ENCODE measurements at places on chromosomes 5 and 9.

DNA sequence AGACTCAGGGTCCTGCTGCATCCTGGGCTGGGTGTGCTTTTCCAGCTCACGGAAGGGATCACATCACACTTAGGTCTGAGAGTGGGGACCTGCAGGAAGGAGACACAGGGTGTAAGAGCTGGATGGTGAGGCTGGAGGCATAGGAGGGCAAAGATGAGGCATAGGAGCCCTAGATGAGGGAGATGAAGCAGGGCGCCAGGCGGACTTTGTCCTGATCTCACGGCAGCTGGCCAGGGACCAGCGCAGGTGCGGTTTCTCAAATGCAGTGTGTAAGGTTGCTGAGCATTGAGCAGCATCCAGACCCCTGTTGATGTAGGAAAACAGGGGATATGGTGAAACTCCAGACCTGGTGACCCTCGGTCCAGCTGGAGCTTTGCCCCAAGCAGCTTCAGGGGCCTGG, 156.5 kb downstream of the PSAT1 start:
- no peak for DNase-seq

DNA sequence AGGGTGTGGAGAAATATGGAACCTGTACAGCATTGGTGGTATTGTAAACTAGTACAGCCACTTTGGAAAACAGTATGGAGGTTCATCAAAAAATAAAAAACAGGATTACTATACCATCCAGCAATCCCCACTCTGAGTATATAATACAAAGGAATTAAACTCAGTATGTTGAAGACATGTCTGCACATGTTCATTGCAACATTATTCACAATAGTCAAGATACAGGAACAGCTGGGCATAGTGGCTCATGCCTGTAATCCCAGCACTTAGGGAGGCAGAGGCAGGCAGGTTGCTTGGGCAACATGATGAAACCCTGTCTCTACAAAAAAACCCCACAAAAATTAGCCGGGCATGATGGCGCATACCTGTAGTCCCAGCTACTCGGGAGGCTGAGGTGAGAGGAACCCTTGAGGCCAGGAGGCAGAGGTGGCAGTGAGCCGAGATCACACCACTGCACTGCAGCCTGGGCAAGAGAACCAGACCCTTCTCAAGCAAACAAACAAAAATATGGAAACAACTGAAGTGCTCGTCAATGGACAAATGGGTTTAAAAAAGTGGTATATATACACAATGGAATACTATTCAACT, 63.6 kb downstream of the TMEM174 start:
- DNase-seq = no peak

GRCh38 chr5:109961751-109962150, 272.0 kb downstream of the MAN2A1 start:
- no peak for DNase-seq

GRCh38 chr5:135191084-135191826, 157.2 kb upstream of the PITX1 start:
- peak; percentile 55 for DNase-seq

DNA sequence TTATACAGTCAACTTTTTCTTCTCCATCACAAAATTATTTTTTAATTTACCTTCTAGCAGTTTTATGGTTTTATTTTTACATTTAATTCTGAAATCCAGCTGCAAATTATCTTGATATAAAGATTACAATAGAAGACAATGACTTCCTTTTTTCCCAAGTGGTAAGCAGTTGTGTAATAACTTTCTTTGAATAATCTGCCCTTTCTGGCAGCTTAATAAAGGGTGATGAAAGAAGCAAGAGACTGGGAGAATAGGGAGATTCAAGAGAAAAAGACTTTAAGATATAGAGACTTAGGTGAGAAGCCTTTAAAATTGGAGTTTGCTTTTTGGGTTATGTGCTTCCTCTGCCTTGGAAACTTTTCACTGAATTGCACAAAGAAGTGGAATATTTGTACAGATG, 100.4 kb upstream of the FREM1 start:
- DNase-seq = no peak

DNA sequence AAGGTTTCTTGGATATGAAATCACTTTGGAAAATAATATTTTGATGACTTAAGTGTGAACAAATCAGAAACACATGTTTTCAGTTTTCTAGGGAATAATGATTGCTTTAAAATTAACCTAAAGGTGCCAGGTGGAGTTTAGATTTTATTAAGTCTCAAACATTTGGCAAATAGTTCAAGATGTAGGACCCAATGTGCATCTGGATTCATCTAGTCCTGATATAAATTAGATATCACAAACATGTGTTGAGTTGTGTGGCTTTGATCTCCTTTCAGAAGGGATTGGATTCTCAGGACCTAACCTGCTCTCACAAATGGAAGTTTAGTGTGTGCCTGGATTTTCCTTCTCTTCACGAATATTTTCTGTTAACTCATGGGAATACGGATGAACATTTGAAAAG, 291.4 kb upstream of the ISL1 start:
- no peak for DNase-seq

DNA sequence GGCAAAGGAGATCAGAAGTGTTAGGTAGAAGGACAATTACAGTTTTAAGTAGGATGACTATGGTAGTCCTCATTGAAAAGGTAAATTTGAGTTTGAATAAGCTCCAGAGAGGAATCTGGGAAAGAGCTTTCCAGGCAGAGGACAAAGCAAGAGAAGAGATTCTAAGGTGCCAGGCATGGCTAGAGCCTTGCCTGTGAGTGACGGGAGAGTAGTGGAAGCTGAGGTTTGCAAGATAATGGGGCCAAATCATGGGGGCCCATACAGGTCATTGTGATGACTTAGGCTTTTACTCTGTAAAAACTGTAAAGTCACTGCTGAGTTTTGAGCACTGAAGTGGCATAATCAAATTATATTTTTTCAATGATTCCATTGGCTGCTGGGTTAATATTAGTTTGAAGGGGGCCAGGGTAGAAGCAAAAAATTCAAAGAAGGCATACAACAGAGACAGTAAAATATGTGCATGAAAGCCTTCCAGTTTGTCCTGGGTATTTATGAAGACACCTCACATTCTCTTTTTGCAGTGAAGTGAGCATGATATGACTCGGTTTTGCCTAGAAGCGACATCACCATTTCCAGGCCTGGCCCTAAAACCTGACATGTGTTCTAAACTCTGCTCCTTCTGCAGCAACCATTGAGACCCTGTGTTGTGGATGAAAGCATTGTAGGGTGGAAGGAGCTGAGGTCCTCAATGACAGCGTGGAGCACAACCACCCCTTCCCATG, 279.8 kb upstream of the TNC start:
- no peak for DNase-seq

- DNase-seq = no peak
These were observed 40.9 kb upstream of the SUSD3 start for GRCh38 chr9:93017621-93018020.

DNA sequence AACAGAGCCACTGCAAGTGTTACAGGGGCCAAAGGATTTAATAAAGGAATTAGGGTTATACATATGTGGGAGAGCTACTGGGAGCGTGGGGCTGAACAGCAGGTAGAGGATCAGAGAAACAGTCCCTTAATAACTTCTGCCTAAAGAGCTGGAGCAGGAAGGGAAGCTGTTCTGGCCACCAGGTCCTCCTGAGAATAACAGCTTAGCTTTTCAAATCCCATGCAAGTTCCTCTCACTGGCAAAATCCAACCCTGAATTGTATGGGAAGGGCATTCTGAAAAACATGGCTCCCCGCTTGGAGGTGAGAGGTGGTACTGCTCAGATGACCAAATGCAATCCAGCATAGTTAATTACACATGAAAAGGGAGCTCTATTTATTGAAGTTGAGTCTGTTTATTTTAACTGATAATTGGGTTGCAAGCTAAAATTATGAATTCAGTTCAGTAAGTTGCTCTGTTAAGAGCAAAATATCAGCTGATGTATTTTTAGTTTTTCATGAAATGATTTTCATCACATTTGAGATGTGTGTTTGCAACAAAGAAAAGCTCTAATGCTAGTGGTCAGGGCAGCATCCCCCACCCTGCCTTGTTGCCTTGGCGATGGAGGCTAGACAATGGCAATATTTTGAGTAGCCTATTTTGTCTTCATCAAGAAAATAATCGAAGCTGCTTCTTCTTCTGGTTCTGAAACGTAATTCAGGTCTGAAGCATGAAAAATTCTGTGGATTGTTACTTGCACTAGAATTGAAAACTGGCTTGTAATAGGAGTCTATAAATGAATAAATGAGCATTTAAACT, 58.4 kb upstream of the SH3GL2 start:
- DNase-seq = no peak

DNA sequence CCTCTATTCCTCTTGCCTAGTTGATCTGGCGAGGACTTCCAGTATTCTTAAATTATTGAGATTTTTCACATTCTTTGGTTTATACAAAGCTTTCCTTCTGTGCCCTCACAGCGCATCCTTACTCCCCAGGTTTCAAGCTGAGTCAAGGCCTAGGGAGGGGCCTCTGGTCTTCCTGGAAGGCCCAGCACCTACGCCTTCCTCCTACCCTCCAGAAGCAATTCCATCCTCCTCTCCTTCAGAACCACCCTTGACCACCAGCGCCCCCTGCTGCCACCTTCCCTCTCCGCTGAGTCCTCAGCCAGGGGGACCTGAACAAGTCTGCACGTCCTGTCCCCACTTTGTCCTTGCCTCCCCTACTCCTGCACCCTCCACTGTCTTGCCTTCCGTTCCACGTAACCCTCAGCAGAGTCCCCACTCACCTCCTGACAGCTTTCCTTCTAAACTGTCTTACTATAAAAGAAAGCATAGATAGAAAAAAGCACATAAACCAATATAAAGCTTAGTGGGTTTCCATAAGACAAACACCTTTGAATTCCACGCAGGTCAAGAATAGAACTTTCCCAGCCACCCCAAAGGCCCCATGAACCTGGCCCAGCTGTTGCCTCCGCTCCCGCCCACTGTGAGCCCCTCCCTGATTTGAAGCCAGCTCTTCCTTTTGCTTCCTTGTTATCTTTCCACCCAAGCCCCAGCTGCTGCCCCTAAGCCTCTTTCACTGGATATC, 63.0 kb upstream of the CTSL start:
- peak; percentile 20 for DNase-seq

DNA sequence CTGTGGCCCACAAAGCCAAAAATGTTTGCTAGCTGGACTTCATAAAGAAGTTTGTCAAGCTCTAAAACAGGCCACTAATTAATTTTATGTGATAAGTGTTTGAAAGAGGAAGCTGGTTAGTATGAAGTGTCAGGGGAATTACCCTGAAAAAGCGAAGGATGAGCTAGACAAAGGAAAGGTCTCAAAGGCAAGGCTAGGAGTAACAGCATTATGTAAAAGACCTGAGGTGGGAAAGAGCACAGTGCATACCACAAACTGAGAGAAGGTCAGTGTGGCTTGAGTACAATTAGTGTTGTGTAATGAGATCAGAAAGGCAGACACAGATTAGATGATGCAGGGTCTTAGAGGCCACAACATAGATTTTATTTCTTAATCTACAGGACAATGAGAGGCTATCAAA, 29.6 kb downstream of the RC3H2 start:
- no peak for DNase-seq

DNA sequence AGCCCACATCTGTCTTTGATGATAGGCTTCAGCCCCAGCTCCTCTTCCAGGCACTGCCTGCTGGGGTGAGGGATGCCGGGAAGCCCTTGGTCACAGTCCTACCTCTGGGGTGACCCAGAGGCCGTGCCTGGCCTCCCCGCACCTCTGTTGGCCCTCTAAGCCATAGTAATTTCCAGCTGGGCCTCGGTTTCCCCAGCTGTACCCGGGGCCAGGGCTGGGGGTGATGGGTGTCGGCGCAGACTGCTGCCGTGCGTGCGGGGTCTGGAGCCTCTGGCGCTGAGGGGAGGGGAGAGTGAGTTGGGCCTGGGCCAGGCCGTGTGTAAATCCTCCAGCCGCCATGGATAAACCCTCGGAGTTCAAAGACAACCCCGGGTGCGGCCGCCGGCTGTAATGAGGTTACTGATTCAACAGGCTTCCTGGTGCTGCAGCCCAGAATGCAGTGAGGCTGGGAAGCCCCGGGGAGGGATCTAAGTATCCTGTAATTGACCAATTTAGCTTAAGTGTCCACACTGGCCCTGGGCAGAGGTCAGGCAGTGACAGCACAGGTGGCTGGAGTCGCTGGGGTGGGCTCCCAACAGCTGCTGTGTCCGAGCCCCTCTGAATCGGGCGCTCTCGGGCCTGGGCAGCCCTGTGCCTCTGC, 7.1 kb downstream of the RXRA start:
- DNase-seq = no peak

- DNase-seq = no peak
These were observed 181.7 kb downstream of the ELAVL2 start for GRCh38 chr9:23644326-23644725.

DNA sequence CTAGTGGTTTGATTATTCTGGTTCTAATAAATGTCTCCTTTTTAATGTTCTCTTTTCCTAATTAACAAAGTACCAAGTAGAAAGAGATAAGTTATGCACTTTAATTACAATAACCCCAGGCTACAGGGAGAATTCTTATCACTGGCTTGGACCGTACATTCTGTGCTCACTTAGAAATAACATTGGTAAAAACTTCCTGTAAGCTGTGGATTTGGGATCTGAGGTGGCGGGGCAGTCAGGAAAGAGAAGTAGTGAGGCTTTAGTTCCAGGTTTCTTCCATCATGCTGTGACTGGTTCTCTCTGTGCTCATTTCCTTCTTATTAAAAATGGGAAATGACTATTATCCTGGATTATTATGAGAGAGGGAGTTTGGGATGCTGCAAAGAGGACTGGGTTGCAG, 142.0 kb downstream of the EGFLAM start:
- no peak for DNase-seq

- no peak for DNase-seq
These were observed 36.5 kb upstream of the SLC9A3 start for GRCh38 chr5:560792-561166.

DNA sequence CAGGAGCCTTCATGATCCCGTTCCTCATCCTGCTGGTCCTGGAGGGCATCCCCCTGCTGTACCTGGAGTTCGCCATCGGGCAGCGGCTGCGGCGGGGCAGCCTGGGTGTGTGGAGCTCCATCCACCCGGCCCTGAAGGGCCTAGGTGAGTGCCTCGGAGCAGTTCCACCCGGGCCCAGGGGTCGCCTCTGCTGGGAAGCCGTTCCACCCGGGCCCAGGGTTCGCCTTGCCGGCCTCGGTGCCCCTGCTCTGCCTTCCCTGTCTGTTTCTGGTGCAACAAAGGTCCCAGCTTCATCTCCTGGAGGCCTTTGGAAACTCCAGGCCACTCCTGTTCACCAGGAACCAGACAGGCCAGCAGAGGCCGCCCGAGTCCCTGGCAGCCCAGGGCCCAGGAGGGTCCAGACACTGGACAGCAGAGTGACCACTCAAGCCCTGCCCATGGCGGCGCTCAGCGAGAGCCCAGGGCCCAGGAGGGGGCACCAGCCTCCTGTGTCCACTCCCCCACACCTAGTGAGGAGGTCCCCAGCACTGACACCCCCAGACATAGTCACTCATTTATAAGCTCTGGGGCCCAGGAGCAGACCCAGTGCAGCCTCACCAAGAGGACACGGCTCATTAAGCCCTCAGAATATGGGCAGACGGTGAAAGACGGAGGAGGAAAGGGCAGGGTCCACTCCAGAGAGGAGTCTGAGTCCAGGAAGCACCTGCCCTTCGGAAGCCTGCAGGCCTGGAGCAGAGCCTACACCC, 7.5 kb downstream of the SLC6A19 start:
- DNase-seq = no peak

DNA sequence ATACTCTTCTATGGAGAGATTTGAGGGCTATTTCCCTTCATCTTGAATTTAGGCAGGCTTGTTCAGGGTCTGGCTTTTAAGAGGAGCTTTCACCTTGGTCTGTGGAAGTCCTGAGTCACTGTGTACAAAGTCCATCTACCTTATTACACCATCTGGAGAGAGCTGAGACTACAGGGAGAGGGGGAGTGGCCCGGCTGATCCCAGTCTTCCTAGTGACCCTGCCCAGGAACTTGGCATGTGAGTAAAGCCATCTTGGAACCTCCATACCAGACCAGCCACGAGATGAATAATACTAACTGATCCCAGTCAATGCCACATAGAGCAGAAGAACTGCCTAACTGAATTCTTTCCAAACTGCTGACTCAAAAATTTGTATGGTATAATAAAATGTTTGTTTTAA, 8.4 kb upstream of the IL6ST start:
- DNase-seq = no peak
